T1000 (cell line): ENCODE measurements at places on chromosomes 2 and 18.

DNA sequence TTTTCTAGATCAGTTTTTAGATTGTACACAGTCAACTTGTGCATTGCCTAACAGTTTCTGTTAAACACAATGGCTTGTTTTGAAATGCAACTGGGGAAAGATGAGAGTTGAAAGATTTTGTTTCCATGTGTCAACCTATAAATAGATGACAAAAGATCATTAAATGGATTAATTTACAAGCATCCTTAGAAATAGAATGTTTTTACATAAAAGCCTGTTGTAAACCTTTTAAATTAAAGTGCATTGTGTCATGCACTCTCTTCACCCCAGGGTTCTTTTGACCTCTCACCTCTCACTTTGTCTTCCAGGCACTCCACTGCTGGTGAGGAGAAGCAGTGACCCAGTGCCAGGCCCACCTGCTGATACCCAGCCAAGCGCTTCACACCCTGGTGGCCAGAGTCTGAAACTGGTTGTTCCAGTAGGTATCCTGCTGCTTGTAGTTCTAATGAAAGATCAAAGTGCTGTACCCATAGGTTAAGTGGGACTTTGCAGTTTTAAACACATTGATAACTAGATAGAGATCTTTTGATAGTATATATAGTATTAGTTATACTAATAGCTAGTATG is 502.1 kb downstream of the PARD3B start:
- DNase-seq = no peak

DNA sequence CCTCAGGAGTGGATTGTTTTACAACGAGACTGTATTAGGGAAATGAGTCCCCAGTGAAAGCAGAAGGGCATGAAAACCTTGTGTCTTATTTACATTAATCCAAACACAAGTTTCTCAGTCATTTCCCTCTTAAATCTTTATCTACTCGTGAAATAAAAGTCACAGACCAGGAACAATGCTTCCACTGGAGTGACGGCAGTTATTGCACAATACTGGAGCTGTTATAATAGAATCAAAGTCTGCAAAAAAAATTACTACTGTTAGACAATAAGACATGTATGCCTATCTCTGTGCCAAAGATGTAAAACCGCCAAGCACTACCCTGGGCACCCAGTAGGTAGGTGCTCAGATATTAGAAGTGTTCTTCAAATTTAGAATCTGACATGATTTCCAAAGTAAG is 375.5 kb downstream of the ZNF521 start:
- no peak for DNase-seq

DNA sequence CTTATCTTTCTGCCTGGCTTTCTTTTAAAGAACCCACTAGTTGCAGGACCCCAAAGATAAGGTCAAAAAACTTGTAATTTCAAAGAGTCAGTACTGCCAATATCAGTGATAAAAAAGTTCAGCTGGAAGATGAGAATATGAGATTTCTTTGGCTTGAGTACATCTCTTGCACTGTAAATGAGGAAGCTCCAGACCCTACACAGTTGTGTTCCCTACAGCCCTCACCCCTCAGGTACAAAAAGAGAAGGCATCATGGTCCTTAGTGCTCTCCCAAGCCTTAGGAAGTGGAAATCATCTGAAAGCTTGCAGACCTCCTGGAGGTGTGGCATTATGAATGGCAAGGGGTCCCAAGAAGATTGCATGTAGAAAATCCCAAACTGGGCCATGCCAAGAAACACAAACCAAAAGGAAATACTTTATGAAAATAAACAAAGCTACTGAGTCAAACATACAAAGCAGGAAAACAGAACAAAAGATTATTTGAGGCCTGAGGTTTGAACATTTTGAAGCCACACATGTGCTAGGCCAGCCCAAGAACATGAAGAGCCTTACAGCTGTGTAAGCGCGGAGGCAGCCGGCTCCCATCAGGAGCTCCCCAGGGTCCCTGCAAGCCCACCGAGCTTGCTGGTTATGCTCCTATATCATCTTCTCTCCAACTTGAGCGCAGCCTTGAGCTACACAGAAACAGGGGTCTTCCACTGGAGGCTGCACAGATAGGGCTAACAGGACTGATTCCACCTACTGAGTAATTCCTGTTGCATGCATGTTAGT is 217.0 kb downstream of the OSR1 start:
- no peak for DNase-seq

DNA sequence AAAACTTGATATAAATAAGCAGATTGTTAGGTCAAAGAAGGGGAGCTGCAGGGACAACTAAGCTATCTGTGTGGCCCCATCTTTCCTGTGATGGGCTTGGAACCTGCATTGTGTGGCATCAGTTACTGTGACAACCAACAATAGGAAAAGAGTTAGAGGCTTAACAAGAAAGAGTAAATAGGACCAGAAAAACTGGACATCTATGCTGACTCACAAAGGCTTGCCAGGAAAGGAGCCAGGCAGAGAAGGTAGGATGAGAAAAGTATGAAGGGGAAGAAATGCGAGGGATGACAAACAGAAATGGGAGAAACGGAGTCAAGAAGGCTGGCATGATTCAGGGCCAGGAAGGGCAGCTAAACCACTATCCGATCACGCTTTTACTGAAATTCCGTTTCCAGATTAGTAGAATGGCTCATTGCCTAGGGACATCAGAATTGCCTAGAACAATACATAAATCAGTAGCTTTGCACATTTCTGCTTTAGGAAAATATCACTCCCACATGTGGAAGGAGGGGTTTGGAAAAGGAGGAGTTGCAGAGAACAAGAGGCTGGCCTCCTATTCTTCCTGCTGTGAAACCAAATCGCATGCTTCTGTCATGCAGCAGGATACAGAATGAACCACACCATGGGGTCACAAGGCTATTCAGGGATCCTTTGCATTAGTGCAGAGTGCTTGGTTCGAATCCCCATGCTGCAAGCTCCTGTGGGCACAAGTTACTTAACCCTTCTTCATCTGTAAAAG is 7.3 kb downstream of the PLA2R1 start:
- DNase-seq = no peak

- DNase-seq = no peak
Observed at GRCh38 chr2:38590053-38590452, 12.7 kb downstream of the HNRNPLL start.

DNA sequence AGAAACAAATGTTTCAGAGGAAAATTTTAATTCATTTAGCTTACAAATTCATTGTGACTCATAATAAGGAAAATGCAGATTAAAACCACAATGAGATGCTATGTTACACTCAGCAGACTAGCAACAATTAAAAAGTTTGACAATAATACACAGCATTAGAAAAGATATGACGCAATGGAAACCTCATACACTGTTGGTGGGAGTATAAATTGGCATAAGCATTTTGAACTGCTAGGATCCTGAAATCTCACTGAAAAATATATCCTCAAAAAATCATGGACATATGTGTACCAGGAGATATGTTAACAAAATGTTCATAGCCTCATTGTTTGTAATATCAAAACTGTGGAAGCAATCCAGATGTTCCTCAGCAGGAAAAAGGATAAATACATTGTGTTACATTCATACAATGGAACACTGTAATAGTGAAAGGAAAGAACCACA is 13.7 kb downstream of the CALCRL start:
- DNase-seq = no peak

- no peak for DNase-seq
Observed at GRCh38 chr2:239315308-239315707, 85.5 kb downstream of the HDAC4 start.

DNA sequence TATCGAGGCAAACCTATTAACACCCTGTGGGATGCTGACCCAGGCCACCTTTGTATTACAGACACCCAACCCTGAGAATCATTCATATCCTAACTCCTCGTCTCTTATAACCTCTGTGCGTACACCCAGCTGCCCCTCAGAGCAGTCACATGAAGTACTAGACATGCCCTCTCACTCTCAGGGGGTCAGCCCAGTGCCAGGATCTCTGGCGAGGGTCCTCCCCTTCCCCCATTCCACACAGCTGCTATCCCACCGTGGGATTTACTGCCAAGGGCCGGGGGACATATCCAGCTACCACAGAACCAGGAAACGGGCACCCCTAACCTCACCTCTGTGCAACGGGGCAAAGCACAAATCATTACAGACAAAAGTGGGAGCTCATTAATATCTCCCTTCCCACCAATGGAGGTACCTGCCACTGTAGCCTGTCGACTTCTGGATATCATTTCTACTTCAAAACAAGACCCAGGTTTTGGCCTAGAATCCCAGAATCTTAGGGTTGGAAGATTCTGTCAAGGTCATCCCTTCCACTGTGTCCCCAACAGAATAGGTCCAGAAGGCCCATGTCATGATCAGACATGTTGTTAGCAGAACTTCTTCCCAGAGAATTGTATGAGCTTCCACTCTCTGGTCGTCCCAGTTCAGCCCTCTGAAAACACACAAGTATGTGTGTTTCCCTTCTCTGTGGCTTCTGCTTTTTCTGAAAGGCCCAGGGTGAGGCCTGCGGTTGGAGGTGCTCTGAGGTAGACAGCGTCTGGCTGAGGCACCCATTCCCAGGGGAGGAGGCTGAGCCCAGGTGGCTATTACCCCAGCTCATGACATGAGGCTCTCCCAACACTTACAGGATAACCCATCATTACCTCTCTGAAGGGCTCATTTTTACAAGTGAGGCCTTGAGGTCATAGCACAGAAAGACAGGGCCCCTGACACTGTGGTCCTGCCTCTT is 1.7 kb downstream of the TMBIM1 start:
- no peak for DNase-seq

DNA sequence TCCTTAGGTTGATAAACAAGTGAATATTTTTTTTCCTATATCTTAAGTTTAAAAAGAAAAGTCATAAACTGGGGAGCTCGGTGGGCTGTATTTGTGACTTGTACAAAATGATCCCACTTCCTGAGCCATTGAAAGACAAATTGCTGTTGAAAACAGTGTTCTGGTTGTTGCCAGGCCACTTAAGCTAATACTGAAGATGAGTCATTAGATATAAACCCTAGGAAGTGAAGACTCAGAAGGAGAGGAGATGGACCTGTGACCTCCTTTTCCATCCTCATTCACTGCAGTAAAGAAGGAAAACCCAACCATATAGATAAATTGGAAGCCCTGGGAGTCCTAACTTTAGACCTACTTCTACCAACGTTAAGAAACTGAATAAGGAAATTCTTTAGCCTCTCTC is 46.2 kb upstream of the SERPINE2 start:
- DNase-seq = no peak

- DNase-seq = no peak
Observed at GRCh38 chr2:15890124-15890754, 50.1 kb upstream of the MYCN start.

DNA sequence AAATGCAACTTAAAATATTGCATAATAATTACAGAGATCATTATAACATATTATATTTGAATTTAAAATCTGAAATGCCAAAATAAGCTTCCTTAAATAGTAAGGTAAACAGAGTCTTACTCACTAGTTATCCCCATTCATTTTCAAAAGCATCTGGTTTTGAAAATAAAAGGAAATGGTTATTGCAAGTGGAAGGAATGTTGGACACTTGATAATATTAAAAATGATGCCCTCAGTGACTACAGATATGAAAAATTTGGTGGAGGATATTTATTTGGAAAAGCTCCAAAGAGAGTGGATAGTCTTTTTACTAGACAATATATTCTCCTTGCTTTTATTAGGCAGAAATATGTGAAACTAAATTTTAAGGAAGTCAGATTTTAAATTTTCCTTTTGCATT is 39.7 kb downstream of the CDH19 start:
- no peak for DNase-seq
